ENCODE measurements at places on chromosomes 2 and 18.

DNA sequence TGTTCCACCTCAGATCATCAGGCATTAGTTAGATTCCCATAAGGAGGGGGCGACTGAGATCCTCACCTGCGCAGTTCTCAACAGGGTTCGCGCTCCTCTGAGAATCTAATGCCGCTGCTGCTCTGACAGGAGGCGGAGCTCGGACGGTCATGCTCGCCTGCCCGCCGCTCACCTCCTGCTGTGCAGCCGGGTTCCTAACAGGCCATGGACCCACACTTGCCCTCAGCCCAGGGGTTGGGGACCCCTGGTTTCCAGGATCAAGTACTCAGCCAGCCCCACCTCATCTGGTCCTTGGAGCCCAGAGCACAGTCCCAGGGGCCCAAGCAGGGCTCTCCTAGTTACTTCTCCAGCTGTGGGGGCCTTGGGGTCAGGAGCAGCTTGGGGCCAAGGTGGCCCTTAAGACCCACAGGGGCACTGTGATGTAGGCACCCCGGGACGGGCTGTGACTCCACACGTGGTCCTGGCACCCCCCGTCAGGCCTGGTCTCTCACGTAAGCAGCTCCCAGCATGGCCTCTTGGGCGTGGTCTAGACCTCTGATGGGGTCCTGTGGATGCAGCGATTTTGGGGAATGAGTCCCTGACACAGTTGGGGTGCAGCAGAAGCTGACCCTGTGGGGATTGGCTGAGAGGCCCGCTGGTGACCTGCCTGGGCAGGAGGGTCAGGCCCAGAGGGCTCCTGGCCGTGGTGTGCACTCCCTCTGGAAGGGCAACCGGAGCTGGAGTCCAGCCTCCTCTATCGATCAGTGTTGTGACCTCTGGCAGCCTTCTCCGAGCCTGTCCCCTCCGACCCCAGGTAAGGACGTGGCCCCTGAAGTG is 28.3 kb upstream of the OTOS start:
- DNase-seq, result no peak

- no peak for DNase-seq
These were observed 1073.4 kb upstream of the ZEB2 start for GRCh38 chr2:145593280-145593679.

- DNase-seq, result no peak
These were observed 41.9 kb downstream of the TACR1 start for GRCh38 chr2:75157435-75157834.

GRCh38 chr18:75489493-75490190 is 62.1 kb upstream of the SMIM21 start:
- no peak for DNase-seq

- DNase-seq, result no peak
These were observed 43.8 kb downstream of the CYBRD1 start for GRCh38 chr2:171566057-171566456.

DNA sequence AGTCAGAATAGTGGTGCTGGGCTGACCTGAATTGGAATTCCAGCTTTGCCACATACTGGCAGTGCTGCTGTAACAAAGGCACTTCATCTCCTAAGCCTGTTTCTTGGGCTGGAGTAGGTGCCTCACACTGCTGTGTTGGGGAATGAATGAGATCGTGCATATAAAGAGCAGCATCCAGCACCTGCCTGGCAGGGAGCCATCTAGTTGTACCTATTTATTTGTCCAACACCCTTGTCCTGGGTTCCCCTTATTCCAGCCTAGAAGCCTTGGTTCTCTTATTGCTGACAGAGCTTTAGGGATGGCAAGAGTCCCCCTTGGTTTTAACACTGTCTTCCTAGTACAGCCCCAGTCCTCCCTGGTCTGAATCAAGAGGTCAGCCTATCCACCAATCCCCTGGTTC is 275.3 kb upstream of the RAB12 start:
- DNase-seq, result no peak

DNA sequence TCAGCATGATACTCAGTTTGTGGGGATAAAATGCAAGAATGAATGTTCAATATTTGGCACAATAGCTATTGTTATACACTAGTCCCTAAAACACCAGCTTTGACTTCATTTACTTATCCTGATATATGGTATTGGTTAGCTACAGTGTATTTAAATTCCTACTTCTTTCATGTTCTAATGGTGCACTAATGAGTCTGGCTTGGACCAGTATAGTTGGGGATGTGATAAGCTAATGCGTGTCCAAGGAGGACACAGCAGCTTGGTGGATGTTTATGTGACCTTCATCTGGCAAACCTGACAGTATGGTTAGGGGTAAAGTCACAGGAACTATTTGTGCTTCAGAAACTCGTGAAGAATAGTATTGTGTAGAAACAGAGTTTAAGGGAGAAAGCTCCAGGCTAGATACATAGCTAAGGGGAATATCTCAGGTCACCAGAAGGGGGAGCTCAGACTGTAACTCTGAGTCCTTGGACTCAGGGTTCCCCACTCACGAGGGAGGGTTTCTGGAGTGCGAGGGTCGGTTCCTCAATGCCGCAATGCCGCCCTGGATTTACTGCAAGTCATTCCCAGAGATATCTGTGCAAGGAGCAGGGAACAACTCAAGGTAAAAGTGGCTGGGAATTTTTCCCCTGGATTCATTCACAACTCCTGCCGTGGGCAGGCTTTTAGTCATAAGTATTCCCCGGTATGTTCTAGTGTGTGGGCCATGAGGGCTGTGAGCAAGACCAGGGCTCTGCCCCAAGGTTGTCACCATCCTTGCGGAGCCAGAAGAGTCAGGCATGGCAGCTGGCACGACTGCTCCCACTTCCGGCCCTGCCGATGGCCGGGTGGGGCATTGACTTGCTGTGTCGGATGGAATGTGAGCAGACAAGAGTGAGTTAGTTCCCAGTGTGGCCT is 14.5 kb downstream of the IL1R2 start:
- no peak for DNase-seq

- no peak for DNase-seq
These were observed 674.3 kb downstream of the STK39 start for GRCh38 chr2:167572883-167573619.

DNA sequence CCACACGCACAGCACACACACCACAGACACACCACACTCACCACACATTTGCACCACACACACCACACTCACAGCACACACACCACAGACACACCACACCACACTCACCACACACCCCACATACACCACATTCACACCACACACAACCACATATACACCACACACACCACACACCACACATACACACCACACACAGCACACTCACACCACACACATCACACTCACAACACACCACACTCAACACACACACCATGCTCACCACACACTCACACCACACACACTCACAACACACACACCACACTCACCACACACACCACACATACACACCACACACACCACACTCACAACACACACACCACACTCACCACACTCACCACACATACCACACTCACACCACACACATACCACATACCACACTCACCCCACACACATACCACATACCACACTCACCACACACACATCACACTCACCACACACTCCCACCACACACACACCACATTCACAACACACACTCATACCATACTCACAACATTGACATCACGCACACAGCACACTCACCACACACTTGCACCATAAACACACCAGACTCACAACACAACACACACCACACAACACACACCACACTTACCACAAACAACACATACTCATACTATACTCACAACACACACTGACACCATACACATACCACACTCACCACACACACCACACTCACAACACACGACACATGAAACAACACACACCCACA is 60.0 kb downstream of the SDC1 start:
- DNase-seq, result no peak

DNA sequence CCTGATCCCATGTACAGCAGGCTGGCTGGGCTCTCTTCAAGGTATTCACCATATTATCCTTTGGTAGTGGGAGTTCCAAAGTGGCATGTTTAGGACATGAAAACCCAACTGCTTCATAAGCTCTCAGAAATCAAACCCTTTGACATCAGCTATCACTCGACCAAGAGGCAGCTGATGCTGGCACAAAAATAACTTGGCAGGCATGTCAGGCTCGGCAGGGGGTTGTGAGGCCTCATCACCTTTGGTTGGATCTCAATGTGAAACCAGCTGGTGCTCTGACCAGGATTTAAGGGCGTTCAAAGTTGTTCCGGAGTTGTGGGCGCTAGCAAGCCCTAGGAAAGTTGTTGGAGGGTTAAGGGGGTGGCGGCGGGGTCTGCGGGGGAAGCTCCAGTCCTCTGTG is 171.9 kb downstream of the FHOD3 start:
- DNase-seq, result no peak

DNA sequence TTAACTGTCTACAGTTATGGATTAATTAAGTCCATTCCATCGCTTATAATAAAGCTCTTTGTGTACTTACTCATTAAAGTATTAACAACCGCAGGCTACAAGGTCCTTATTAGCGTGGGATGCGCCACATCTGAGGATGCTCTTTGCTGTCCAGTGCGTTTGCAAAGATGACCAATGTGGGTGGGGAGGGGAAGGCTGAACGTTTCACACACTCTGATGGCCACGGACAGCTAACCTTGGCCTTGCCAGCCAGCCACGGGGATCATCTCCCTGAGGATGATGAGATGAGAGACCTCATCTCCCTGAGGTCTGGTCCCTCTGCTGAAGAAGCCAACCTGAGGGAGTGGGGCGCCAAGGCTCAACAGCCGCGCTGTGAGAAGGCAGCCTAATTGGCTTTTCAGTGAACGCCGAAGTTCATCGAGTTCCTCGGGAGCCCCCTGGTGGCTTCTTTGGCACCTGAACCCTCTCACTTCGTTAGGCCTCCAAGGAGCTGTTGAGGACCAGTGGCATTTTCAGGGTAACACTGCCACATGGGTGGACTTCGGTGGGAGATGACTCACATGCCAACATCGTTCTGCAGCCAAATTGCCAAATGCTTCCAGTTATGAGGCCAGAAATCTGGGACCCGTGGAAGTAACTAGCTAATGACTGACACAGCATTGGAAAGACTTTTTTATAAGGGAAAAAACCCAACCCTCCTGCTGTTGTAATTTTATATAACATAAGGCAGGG is 69.3 kb upstream of the SEC11C start:
- peak; percentile 46 for DNase-seq

GRCh38 chr2:216554755-216555154 is 56.1 kb downstream of the RPL37A start:
- DNase-seq, result no peak

- no peak for DNase-seq
These were observed 8.3 kb downstream of the BMP10 start for GRCh38 chr2:68862889-68863288.

DNA sequence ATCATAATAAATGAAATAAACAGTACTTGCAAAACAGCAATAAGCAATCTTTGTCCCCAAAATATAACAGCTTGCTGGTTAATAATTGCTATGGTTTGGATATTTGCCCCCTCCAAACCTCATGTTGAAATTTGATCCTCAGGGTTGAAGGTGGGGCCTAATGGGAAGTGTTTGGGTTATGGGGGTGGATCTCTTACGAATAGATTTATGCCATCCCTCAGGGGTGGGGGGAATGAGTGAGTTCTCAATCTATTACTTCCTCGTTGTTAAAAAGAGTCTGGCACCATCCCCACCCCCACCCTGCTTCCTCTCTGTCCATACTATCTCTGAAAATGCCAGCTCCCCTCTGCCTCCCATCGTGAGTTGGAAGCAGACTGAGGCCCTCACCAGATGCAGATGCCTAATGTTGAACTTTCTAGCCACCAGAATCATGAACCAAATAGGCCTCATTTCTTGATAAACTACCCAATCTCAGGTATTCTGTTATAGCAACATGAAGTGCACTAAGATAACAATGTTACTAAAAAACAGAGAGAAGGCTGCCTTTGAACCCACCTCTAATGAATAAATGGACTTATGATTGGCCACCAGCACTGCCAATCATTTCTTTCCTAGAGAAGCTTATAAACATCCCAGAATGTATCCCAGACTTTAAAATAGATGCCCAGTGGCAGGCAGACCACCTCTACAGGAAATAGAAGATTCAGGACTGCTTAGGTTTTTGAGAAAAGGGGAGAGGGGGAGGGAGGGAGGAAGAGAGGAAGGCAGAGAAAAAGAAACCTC is 90.1 kb downstream of the ALPK2 start:
- no peak for DNase-seq

- DNase-seq, result no peak
These were observed 906.0 kb upstream of the CHAC2 start for GRCh38 chr2:52861596-52861995.

GRCh38 chr2:42138163-42139015 is 30.8 kb upstream of the EML4 start:
- no peak for DNase-seq

DNA sequence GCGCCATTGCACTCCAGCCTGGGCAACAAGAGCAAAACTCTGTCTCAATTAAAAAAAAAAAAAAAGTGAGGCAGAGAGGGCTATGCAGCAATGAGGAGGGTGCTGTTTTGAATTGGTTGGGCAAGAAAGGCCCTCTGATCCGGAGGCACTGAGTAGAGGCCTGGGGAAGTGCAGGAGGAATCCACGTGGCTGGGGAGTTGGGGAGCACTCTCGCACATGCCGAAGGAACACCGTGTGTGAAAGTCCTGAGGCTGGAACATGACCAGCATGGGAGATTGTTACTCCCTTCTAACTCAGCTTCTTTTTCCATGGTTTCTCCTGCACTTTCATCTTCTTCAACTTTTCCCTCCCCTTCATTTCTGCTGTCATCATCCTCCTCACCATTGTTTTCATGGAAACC is 347.9 kb upstream of the HS6ST1 start:
- no peak for DNase-seq

DNA sequence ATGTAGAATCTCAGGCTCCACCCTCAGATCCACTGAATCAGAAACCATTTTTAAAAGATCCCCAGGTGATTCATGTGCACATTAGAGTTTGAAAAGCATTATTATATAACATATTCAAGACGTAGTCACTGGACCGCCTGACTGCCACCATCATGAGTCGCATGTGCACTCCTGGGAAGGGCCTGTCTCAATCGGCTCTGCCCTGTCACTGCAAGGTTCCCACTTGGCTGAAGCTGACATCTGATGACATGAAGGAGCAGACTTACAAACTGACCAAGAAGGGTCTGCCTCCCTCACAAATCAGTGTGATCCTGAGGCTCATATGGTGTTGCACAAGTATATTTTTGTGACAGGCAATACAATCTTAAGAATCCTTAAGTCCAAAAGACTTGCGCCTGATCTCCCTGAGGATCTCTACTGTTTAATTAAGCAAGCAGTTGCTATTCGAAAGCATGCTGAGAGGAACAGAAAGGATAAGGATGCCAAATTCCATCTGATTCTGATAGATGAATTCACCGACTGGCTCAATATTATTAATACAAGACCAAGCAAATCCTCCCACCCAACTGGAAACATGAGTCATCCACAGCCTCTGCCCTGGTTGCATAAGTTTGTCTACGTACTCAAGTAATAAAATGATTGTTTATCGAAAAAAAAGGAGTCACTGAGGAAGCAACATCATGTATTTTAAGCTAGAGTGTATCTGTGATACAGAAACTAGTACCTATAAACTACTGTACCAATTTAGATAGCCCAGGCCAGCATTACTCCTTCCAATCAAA is 26.2 kb downstream of the ATAD2B start:
- no peak for DNase-seq

All from stimulated activated CD8-positive, alpha-beta memory T cell treated with anti-CD3 and anti-CD28 coated beads, Interleukin-4, amount 100 ng/mL, for 1 hour (primary cell).